AML-193 (cell line): ENCODE measurements at places on chromosomes 11 and 22.

- DNase-seq = no peak
These were observed 46.2 kb downstream of the CSNK2A3 start for GRCh38 chr11:11306855-11307254.

- no peak for DNase-seq
These were observed 602 bp upstream of the AQP11 start for GRCh38 chr11:77589181-77589520.

DNA sequence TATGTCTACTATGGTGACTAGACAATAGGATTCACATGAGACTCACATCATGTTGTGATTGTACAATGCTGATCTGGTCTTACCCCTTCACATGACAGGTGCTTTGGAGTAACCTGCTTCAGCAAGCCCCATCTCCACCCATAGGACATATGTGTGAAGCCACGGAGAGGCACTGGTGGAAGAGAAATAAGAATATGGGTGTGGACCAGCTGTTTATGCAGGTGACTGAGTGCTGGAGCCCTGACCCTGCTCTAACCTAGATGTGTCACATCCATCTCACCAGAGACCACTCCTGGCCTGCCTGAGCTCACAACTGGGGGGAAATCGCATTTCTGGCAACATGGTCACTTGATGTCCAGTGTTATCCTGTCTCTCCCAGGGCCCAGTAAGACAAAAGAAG lies 119.7 kb downstream of the GGTLC2 start:
- no peak for DNase-seq

DNA sequence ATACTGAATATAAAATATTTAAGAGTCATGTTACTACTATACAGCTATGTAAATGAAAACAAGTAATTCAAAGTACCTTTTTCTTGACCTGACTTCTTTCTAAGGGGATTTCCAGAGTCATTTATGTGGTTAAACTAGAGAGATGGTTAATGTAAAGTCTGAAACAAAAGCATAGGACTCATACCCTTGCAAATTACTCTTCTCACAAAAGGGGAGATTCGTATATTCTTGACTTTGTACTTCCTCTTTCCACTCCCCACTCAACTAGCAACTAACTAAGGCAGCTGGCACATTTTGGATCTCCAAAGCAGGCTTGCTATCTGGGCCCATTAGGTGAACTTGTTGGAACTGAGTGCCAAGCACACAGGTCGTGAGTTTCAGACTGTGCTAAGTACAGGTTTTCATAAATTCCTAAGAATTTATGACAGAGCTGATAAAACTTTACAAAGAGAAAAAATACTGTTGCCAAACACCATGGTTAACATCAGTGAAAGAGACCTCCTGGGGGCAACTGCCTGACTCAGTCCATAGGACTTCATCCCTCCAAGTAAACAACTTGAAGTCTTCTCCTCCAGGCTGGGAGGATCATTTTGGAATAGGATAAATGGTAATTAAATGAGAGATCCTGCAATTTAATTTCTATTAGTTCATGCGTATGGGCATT lies 77.0 kb upstream of the DDI1 start:
- DNase-seq = no peak

- no peak for DNase-seq
These were observed 64.4 kb upstream of the SLC17A6 start for GRCh38 chr11:22273781-22274180.
